ENCODE measurements at places on chromosomes 3 and 15.

DNA sequence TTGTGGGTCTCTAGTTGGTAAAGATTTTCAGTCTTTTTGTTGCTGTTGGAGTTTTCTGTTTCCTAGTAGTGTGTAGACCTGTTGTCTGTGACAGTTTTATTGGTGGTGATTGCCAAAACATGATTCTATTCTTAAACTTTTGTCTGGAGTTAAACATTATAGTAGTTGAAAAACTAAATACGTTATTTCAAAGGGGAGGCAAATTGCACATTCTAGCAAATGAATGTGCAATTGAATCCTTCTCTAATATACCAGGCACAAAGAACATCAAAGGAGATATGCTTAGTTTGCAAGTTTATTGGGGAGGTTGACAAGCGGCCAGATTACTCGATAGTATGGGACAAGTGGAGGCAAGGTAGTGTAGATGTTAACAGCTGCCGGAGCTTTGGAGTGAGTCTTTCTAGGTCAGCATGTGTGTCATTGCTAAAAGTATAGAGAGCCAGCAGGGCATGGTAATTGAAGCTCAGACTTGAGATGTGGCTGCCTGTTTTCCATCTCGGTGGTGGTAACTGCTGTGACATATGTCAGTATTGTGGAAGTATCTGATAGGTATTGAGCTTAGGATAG, 20.6 kb downstream of the CHD2 start:
- no peak for DNase-seq

GRCh38 chr3:61449327-61450040, 111.9 kb upstream of the PTPRG start:
- no peak for DNase-seq

DNA sequence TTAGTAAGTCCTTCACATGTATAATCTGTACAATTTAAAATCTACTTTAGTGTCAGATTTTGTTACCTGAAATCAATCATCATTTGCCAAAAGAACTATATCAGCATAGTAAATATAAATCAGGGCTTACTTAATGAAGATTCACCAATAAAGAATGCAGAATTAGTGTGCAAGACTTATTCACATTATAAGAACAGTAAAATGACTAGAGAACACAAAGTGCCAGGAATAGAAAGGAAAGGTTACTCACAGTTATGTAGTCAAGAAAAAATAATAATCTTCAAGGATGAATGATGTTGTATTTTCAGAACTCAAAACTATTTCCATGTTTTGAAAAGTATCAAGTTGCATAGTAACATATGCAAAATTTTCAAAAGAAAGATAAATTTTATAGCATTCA, 891.9 kb downstream of the ROBO1 start:
- DNase-seq: no peak

- DNase-seq: no peak
These were observed 6.7 kb downstream of the BCL2L10 start for GRCh38 chr15:52105846-52106245.

DNA sequence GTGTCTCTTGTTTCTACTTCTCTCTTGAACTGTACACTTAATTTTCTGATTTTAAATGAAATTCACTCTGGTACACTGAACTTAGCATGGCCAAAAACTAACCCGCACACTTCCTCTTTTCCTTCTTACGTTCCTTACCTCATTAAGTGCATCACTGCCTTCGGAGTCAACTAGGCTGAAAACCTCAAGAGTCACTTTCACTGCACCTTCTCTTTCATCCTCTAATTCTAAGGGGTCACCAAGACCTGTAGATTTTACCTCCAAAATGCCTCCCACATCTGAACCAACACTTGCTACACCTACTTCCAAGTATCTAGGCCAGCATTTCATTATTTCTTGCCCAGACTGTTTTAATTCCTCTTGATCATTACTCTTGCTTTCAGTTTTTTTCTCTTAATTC, 6.6 kb downstream of the CBLB start:
- DNase-seq: no peak

DNA sequence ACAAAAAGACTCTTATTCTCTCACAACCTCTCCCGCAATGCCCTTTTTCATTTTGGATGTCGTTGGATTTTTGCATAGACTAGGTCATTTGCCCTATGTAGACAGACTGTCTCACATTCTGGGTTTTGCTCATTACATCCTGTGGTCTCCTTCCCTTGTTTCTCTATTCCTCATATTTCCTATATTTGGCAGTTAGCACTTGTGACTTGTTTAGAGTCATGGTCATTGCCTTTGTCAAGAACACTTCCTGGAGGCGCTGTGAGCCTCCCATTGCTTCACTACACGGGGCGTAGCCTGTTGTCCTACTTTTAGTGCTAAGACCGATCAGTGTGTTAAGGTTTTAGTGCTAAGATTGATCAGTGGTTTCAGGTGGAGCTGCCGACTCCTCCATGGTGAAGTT, 16.1 kb upstream of the TATDN2 start:
- DNase-seq: no peak

DNA sequence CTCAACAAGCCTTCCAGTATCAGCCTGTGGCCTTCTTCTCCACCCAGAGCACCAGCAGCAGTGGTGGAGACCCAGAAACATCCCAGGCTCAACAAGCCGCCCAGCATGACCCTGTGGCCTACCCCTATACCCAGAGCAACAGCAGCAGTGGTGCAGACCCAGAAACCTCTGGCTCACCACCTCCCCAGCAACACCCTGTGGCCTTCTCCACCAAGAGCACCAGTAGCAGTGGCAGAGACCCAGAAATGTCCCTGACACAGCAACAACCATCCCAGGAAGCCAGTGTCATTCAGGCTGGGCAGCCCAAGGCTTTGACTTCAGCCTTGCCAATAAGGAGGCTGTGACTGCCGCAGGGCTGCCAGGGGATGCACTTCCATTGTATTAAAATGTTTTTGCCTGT, 16.3 kb upstream of the EMC3 start:
- no peak for DNase-seq

- no peak for DNase-seq
These were observed 5.3 kb upstream of the VIPR1 start for GRCh38 chr3:42497009-42497731.

DNA sequence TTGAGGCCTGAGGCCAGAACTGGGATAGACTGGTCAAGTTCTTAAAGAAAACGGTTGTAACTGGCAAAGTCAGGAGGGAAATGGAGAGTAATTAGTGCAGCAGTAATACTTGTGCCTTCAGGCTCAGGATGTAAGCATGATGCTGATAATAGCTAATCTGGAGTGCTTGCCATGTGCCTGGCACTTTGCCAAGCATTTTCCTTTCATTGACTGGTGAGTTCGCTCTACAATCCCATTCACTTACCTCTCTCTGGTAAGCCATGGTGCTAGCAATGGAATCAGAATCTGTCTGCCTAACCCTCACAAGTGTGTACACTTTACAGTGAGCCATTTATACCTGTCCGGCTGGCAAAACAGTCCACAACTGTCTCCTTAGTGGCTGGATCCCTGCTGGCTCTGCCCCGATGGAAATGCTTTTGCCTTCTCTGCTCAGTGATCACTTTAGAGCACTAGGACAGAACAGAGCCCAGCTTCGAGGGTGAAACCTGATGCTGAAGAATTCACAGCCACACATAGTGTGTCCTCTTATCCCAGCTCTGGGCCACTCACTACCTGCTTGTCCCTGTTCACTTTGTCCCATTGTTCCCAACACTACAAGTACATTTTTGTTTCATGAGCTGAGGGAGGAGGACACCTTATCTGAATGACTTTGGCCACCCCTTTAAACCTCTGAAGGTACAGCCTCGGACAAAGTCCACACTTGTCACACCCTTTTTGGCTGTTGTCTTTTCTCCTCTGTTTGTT, 10.3 kb downstream of the CHP1 start:
- DNase-seq: no peak

GRCh38 chr3:16374047-16374934, 109.3 kb downstream of the OXNAD1 start:
- DNase-seq: no peak

- DNase-seq: no peak
These were observed 11.1 kb downstream of the SLC6A6 start for GRCh38 chr3:14413381-14414071.

DNA sequence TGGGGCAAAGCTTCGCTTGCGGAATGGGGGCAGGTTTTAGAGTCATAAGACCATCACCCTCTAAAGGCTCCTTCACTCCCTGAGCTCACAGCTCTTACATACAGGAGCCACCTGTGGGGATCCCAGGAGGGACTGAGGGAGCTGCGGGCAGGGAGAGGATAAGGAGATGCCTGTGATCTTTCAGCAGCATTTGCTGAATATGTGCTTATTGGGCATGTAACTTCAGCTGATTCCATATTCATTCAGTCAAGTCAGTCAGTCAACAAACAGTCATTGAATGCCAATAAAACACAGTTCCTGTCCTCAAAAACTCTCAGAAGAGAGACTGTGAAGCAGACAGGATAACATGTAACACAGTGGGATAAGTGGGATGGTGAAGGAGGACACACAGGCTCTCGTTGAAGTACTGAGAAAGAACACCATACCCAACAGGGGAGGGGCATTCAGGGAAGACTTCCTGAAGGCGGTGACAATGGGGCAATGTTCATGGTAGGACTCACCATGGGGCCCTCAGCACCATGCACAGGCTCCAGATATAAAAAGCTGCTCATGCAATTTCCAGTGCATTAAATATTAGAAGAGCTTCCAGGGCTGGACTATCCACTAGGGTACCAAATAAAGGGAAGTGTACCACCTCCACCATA, 240.9 kb downstream of the UACA start:
- no peak for DNase-seq
